ENCODE measurements at places on chromosomes 11 and 22. TPM values are rescaled to one million over a fixed set of nuclear protein-coding genes. Genes with fewer than 3 reads are reported as not detected.
A peak's percentile ranks its signal among the peaks of the same experiment; 100 is the strongest.

FAM180B gene
- 0.16 TPM for total RNA-seq

- no peak for DNase-seq
These were observed 12.5 kb upstream of the CCDC117 start for GRCh38 chr22:28759861-28760560.

DNA sequence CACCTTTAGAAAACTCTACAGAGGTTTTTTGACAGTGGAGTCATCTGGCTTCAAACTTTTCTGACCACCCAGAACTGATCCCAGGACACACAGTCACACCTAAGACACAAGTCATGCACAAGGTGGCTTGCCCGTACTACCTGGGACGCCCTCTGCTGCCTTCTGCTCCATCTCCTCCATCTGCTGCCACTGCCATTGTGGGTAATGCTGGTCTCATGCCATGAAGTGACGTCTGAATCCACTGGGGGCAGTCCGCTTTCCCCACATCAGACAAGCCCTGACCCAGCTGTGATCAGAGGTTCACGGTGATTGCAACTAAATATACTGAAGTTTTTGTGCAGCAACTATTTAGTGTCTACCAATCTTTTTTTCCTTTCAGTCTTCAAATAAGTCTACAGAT lies 5.4 kb upstream of the NDUFS8 start:
- DNase-seq: no peak

DNAJB7 gene
- not detected for total RNA-seq

DNA sequence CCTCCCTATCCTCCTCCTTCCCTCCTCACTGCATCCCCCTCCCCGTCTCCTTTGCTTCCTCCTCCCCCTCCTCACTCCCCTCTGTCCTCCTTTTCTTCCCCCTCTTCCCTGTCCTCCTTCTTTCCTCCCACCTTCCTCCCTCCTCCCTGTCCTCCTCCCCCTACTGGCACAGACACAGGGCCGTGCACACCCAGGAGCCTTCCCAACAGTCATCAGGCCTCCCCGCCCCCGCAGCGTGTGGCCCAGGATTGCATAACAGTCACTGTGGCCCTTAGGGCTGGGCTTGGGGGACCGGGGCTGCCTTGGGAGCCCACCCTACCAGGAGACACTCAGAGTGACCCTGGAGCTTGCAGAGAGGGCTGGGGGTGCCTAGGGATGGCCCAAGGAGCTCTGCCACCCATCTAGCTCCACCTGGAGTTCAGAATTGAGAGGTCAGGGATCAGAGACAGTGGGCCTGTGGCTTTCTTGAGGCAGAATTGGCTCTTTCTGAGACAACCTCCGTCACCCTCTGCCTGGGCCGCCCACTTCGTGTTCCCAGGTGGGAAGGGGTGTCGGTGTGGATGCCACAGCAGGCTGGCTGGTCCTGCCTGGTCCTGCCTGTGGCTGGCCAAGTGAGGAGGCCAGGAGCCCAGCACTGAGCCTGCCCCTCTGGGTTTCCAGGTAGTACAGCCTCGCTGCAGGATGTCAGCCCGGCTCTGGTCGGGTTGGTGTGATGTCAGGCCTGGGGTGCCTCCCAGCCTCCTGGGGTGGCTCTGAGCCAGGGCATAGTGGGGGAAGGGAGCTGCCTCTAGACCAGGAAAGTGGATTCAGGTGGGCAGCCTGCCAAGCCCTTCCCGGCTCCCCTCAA lies 1.6 kb downstream of the SPI1 start:
- no peak for DNase-seq

ANO5 gene
- total RNA-seq: not detected

GRCh38 chr11:28835790-28836189 lies 727.6 kb downstream of the METTL15 start:
- no peak for DNase-seq

DNA sequence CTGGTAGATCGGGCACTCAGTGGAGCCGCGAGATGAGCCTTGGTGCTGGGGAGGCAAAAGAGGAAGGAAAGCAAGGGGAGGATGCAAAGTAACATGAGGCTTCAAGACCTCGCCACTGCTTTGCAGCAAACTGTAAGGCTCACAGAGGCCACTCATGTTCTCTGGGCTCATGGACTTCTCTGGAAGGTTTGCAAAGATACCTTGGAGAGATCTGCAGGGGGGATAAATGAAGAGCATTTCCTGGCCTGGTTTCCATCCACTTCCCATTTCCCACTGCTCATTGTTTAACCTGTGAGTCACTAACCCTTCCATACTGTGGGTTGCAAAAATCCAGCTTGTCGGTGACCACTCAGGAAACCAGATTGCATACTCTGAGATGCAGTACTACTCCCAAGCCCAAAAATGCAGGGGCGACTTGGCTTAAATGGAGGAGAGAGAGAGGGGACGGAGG lies 38.5 kb downstream of the OSBP2 start:
- DNase-seq: no peak

ARL2 gene
- total RNA-seq: 96.0 TPM

GRCh38 chr22:24001314-24001713 lies 3.9 kb downstream of the GSTT4 start:
- DNase-seq: no peak

- DNase-seq: no peak
These were observed 43.3 kb upstream of the WEE1 start for GRCh38 chr11:9530020-9530621.

WNT11 gene
- total RNA-seq: 0.16 TPM

RIN1 gene
- total RNA-seq: 1.8 TPM

DNA sequence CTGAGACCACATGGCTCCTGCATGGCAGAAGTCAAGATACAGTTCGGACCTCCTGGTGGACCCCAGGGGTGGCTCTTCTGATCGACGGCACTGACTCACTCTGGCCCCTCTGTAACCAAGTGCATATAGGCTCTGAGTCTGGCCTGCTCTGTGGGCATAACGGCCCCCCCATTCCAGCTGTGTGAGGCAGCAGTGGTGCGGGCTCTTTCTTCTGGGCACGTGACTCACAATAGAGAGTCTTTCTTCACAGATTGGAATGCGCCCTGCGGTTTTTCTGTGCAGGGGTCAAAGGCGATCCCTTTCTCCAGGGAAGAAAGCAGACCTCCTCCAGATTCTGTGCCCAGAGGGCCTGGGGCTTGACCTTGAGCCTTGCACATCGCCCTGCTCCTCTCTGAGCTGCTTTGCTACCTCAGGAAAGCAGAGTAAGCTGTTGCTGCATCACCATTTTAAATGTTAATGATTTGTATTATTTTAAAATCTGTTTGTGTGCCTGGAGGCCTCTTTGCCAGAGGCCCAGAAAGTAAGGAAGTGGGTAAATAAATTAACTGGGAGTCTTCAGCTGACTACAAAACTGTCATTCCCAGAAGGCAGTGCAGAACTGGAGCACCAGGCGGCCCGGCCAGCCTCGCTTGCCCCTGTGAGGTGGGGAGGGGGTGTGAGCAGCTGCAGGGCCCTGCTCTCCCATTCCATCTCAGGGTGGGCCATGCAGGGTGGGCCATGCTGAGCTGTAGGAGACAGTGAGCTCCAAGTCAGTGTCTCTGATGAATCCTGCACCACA lies 199.0 kb downstream of the GRIK4 start:
- DNase-seq: no peak

- no peak for DNase-seq
These were observed 174.2 kb upstream of the ARHGAP20 start for GRCh38 chr11:110886288-110886970.

- DNase-seq: no peak
These were observed 37.7 kb downstream of the TPCN2 start for GRCh38 chr11:69086152-69087132.

LDHAL6A gene
- not detected for total RNA-seq

DNA sequence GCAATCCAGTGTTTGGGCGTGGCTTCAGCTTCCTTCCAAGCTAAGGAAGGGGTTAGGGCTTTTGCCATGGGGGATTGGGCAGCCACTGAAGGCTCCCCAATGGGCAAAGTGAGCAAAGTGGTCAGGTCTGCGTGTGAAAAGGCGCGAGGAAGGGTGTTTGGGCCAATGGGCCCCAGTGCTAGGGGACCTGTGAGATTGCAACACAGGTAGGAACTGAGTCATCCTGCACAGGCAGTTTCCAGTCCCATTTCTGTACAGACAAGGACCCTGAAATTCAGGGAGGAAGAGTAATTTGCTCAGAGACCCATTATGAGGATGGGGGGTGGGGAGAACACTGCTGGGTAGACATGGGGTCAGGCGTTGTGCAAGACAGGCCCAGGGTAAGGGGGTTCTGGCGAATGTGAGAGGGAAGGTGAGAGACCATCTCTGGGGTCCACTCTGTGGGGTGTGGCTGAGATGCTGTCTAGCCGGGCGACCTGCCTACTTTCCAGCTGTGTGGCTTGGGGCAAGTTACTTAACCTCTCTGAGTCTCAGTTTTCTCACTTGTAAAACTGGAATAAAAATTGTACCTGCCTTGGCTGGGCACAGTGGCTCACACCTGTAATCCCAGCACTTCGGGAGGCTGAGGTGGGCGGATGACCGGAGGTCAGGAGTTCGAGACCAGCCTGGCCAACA lies 7.3 kb downstream of the CCDC88B start:
- DNase-seq: no peak

CEND1 gene
- 1.4 TPM for total RNA-seq

DNA sequence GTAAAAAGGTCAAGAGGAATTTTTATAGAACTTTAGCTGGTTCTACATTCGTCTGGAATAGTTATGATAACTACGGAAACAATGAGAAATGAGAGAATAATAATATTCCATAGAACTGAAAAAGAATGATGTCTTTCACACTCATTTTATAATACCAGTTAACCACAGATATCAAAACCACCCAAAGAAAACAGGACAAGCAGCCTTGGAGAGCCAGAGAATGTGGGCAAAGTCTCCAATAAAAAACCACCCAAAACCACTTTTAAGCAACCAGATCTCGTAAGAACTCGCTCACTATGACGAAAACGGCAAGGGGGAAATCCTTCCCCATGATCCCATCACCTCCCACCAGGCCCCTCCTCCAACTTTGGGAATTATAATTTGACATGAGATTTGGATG lies 60.8 kb downstream of the ARHGAP32 start:
- DNase-seq: no peak

GCAT gene
- total RNA-seq: 14.9 TPM

DNA sequence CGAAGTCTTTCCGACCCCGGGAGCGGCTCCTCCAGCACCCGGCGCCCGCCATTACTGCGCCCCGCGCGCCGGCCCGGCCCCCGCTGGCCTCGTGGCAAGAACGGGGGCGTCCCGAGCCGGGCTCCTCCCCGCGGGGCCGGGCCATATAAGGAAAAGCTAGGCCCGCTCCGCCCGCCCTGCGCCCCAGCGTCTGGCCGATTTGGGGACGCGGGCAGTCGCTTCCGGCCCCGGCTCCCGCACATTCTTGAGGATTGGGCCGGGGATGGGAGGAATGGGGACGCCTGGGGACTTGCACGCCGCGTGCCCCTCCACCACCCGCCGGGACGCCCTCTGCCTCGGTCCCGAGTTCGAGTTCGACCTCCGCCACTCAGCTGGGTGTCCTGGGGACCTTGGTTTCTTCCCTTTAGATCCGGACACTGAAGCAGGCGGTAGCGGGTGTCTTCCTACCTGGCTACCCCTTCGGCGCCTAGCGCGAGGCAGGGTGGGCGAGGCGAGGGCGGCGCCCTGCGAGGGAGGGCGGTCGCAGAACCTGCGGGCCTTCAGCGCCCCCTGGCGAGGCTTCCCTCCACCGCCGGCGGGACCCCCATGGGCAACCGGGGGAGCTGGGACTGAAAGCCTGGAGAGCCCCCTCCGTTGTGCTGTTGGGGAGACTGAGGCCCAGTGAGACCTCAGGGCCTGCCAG lies 3.8 kb downstream of the SMTN start:
- DNase-seq: peak; percentile 93

- DNase-seq: peak; percentile 25
These were observed 190.8 kb downstream of the DSCAML1 start for GRCh38 chr11:117606211-117606610.

DNA sequence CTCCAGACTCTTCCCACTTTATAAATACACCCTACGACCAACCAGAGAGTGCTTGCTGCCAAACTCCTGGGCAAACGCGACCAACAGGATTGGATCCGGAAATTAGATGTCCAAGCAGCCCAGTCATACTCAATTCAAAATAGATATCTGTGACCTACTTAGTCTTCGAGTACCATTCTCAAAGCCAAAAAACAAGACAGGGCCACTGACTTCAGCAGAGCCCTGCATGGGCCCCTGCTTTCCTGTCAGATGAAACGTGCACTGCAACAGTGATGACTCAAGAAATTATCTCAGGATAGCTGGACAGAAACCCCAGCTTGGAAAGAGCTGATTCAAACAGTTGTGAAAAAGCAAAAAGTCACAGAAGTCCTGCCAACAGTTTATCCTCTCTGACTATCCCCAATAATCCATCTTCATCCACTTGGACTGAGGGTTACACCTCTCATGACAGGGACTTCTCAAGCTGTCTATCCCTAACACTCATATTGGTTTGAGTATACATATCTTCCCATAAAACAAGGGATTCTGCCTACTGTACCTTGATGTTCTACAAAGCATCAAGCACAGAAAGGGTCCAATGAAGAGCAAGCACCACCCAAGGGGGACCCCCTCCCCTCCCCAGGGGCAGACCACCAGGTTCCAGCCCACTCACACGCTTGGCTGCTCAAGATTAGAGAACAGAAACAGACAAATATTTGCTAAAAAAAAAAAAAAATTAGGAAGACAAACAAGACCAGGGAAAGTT lies 17.4 kb downstream of the SMCO4 start:
- DNase-seq: peak; percentile 36

DNA sequence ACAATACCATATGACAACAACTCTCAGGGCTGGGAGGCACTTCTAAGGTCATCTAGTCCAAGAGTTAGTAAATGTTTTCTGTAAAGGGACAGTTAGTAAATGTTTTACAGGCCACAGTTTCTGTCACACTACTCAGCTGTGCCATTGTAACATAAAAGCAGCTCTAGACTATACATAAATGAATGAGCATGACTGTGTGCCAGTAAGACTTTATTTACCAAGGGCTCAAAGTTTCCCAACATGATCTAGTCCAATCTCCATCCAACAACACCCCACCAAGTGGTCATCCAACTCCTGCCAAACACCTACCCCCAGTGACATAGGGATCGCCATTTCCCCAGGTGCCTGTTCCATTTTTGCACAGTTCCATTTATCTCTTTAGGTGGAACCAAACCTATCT lies 12.1 kb downstream of the SERGEF start:
- no peak for DNase-seq

E2F8 gene
- 21.1 TPM for total RNA-seq
